ENCODE measurements at places on chromosomes 4 and X.

GRCh38 chr4:39559626-39560025, 32.4 kb upstream of the UGDH start:
- DNase-seq, result no peak

DNA sequence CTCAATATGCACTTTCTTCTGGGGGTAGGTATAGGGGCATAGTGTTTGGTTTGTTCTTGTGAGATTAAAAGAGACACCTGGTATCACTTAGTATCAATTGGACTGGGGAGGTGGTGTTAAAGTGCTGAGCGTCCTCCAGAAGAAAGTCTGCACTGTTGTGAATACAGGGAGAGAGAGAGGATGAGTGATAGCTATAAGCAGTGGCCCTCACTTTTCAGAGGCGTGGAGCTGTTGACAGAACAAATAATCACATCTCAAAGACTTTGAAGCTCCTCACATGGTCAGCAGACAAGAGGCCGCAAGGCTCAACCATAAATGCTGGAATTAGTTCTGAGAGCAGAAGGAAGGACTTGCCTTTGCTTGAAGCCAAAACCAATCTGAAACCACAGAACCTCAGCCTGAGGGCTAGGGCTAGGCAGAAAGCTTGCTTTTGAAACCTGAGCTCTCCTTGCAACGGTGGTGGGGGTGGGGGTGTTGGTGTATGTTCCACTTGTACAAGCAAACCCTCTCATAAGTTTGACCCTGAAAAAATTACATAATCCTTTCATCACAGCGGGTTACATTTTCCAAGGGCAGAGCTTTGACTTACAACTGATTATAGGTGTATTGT, 123.2 kb upstream of the SCML1 start:
- no peak for DNase-seq

- DNase-seq, result no peak
Measured at GRCh38 chr4:156559346-156559745, 412.3 kb downstream of the PDGFC start.

GRCh38 chrX:132876523-132877338, 81.7 kb downstream of the HS6ST2 start:
- DNase-seq, result no peak

DNA sequence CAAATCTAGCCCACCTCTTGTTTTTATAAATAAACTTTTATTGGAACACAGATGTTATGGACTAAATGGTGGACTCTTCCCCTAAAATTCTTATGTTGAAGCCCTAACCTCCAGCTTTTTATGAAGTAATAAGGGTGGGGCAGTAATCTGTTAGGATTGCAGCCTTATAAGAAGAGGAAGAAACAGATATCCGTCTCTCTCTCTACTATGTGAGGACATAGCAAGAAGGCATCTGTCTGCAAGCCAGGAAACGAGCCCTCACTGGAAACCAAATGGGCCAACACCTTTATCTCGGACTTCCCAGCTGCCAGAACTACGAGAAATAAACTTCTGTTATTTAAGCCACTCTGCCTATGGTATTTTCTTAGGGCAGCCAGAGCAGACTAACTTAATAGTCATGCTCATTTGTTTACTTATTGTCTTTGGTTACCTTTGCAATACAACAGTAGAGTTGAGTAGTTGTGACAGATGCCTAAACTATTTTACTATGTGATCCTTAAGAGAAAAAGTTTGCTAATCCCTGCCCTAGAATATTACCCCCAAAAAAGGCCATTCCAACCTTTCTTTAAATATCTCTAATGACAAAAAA, 67.4 kb downstream of the MANBA start:
- DNase-seq, result no peak

DNA sequence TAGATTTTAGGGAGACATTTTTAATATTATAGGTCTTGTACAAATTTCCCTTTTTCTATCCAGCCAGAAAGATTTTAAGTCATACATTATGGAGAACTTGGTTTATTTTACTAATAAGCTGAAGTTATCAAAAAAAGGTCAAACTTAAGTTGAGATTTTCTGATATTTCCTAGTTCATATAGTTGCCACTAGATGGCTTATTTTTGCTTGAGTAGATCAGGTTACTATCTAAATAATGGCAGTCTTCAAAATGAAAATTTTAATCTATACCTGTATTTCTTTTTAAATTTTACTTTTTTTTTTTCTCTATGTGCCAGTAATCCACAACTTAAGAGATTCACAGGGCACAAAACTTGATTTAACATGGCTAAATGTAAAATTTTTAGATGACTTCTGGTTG, 52.3 kb downstream of the USP9X start:
- DNase-seq, result no peak

- DNase-seq, result no peak
Measured at GRCh38 chr4:159117564-159117963, 14.7 kb downstream of the RAPGEF2 start.

GRCh38 chrX:46404774-46405173, 140.4 kb downstream of the ZNF674 start:
- DNase-seq, result no peak

DNA sequence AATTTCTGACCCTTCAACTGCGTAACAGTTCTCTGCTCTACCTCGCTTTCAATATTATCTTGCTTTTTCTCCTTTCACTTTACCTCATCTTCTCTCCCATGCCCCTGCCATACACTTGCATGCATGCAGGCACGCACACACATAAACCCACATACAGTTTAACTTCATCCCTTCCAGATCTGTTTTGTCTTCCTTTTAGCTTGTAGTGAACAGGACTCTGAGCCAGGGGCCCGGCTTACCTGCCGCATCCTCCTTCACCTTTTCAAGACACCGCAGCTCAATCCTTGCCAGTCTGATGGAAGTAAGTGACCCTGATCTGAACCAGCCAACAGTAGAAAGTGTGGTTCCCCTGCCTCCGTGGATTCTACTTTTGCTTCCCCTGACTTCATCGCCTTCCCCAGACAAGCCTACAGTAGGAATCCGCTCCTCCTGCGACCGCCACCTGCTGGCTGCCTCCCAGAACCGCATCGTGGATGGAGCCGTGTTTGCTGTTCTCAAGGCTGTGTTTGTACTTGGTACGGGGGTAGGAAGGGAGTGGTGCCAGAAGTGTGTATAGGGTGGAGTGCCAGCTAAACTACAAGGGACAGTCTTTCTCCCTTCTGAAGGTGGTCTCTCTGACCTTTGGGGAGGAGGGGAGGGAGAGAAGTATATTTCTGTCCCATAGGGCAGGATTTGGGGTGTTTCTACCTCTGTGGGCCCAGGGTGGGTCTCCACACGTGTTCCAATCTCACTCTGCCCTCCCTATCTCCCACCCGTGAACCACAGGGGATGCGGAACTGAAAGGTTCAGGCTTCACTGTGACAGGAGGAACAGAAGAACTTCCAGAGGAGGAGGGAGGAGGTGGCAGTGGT, 10.7 kb downstream of the MED12 start:
- peak; percentile 65 for DNase-seq

DNA sequence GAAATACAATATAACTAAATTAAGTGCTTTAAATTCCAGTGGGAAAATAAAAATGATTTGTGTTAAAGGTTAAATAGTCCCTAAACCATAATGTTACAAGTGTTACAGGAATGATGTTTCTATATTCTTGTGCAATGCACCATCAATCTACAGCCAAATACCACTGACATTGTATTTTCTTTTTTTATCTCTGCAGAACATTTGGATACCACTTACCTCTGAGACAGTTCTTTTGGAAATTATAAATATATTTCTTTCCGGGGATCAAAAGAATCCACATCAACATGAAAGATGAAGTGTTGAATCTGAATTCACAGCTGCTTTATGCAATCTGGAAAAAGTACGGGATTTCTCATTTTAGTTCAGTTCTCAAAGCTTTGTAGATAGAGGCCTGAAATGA, 518.3 kb upstream of the AGA start:
- DNase-seq, result no peak

GRCh38 chr4:165879641-165880040, 6.6 kb downstream of the TLL1 start:
- DNase-seq, result no peak

- DNase-seq, result no peak
Measured at GRCh38 chrX:110915570-110915969, 120.0 kb upstream of the CHRDL1 start.

- DNase-seq, result no peak
Measured at GRCh38 chrX:153937056-153937455, 2.2 kb upstream of the NAA10 start.

GRCh38 chr4:105387466-105387865, 86.4 kb downstream of the PPA2 start:
- DNase-seq, result no peak

- DNase-seq, result no peak
Measured at GRCh38 chr4:78379991-78380729, 171.4 kb upstream of the ANXA3 start.

DNA sequence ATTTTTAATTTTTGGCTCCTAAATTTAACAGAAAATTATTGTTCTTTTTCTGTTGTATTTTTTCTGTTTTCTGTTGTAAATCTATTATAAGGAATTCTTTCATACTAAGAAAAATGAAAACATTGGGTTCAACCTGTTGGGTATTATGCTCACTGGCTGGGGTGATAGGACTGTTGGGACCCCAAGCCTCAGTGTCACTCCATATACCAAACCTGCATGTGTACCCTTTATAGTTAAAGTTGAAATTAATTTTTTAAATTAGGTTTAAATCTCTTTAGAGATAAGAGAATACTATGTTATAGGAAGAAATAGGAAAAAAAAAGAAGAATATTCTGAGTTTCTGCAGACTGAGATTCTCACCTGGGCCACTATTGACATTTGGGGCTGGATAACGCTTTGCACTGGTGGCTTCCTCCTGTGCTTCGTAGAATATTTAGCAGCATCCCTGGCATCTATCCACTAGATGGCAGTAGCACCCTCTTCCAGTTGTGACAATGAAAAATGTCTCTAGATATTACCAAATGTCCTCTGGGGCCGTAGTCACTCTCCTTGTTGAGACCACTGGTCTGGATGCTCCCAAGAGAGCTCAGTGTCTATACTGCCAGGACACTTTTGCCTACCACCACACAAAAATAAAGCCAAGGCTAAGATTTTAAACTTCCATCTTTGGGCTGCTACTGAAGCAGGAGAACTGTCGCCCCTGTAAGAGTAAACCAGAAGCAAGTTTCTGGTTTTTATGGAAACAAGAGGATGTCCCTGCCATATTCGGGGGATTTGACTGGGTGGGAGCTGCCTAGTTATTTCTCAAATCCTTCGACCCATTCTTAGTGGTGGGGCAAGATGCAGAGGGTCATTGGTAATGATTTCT, 22.4 kb upstream of the CLTRN start:
- peak; percentile 64 for DNase-seq

DNA sequence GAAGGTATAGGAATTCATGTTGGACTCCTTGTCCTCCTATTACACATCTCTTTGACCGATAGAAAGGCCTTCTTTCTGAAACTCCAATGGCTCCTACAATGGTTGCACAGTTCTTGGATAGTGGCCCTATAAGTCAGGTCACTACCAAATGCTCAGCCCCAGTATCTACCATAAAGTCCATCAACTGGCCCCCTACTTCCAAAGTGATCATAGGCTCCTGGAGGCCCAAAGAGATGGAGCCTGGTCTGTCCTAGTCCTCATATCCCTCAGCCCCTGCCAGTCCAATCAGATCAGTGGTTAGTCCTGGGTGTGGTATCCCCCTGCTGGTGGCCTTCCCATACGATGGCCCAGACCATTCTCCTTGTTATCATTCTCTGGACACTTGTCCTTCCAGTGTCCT, 30.3 kb downstream of the SULT1E1 start:
- DNase-seq, result no peak

DNA sequence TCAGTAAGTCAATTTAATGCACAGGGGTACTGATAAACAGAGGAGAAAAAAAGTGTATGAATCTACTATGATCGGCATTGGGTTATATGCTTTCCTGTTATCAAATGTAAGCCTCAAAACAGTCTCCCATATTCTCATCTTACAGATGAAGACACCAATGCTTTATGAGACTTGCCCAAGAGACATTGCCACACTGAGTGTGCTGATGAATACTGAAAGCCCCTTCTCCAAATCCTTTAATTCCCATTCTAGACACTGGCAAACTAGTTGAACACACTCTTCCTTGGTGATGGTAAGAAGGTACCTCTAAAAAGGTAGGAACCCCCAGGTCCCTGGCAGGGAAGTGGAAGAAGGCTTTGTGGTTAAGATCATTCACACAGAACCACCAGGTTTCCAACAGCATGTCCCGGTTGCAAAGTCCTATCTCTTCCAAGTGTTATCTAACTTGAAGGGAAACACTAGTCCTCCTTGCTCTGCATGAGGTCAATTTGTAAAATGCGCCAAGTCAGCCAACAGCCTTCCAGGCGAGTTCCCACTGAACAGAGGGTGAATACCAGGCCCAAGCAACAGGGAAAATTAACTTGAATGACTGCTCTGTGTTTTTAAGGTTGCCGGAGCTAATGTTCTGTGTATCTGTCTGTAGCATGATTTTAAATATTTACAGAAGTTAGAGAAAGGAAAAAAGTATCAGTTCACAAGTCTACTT, 5.1 kb downstream of the SETD7 start:
- DNase-seq, result no peak

DNA sequence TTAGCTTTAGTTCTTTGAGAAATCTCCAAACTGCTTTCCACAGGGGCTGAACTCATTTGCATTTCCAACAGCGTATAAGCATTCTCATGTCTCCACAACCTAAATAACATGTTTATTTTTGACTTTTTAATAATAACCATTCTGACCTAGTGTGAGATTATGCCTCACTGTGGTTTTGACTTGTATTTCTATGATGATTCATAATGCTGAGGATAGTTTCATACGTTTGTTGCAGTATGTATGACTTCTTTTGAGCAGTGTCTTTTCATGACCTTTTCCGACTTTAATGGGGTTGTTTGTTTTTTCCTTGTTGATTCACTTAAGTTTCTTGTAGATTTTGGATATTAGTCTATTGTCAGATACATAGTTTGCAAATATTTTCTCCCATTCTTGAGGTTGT, 1833.0 kb upstream of the PCDH10 start:
- DNase-seq, result no peak

DNA sequence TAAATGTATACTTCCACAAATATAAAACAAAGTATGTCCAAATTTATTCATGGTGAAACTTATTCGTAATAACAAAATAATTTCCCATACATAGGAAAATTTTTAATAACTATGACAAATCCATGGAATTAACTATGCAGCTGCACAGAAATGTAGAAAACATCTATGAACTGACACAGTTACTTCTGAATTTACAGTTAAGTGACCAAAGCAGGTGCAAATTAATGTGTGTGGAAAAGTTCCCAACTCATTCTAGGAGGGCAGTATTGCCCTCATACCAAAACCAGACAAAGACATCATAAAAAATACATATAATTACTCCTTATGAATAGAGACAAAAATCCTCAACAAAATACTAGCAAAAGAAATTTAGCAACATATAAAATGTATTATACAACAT, 12.5 kb downstream of the LDOC1 start:
- no peak for DNase-seq

GRCh38 chr4:186144946-186145569, 40.6 kb downstream of the FAM149A start:
- no peak for DNase-seq

Measured in naive B cell (primary cell).